GM12891 (cell line): ENCODE measurements at places on chromosomes 4 and X.

GRCh38 chrX:30065226-30065625 lies 150.1 kb upstream of the MAGEB2 start:
- DNase-seq: no peak

DNA sequence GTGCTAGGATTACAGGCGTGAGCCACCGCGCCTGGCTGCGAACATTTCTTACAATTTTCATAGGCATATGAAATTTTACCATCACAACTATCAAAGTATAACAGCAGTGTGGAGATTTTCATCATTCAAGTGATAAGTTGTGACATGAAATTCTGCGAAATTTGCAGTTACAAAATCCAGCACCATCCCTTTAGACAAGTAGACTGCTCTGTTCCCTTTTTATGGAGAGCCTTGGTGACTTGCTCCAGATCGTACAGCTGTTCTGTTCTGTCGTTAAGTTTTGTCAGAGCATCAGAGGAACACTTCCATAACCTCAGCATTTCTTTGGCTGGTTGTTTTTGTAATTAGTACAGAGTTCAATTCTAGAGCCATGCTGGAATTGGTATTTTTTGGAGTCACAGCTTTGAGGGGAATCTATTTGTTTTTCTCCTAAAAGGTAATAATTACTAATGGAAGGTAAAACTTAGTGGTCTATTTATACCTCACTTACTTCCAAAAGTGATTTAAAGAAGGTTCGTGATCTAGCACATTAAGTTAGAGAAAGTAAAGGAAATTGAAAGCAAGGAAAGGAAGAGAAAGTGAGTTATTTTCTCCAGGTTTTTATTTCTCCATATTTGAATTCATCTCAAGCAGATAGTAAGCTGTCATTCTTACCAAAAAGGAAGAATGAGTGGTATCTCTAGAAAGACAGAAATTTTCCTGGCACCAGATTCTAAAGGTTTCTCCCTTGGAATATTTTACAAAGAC lies 22.1 kb downstream of the ZRSR2 start:
- DNase-seq: no peak

DNA sequence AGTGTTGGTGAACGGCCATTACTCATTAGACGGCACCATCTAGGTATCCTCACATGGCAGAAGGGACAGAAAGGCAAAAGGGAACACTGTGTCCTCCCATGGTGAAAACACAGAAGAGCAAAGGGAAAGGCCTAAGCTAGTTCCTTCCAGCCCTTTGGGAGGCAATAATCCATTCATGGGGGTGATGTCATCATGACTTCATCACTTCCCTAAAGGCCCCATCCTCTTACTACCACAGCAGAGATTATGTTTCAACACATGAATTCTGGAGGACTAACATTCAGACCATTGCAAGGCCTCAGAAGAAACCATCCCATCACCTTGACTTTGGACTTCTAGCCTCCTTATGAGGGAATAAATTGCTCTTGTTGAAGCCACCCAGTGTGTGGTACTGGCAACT lies 238.2 kb downstream of the MGST2 start:
- no peak for DNase-seq

- DNase-seq: no peak
Measured at GRCh38 chrX:39817754-39818470, 279.8 kb downstream of the BCOR start.

DNA sequence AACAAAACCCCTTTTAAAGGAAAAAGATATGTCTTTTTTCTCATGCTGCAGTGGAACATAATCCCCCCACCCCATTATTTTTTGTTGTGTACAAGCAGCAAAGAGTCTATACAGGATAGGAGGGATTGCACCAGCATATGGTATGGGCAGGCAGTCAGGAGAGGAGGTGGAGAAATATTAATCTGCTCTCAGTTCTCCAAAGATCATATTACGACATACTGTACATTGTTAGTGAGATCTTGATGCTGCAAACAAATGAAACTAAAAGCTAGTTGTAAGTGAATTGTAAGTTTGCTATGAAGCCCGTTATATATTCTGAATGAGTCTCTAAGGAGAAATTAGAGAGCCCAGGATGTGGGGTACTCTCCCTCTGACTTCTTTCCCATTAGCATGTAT lies 75.3 kb downstream of the RAPGEF2 start:
- no peak for DNase-seq

DNA sequence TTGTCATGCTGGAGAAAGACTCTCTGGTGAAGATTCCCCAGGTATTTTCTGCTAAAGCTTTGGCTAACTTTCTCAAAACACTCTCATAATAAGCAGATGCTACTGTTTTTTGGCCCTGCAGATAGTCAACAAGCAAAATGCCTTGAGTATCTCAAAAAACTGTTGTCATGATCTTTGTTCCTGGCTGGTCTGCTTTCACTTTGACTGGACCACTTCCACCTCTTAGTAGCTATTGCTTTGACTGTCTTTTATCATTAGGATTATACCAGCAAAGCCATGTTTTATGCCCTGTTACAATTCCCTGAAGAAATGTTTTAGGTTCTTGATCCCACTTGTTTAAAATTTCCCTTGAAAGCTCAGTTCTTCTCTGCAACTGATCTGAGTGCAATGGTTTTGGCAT lies 231.5 kb downstream of the SLC7A11 start:
- no peak for DNase-seq

DNA sequence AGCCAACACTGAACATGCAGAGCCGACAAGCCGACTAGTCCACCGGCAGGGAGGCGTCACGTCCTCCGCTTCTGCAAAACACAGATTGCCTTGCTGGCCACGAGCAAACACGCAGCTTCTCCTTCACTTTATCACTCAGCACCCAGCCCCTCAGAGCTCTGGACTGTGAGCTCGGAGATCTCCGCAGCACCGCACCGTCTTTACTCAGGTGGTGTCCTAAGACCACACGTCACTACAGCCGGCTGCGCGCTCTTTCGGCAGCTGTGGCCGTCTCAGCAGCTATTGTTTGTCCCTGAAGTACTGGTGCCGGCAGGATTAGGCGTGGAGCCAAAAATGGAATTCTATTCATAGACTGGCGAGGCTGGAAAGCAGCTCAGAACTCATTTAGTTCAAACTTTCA lies 72.0 kb downstream of the FAT1 start:
- DNase-seq: no peak

DNA sequence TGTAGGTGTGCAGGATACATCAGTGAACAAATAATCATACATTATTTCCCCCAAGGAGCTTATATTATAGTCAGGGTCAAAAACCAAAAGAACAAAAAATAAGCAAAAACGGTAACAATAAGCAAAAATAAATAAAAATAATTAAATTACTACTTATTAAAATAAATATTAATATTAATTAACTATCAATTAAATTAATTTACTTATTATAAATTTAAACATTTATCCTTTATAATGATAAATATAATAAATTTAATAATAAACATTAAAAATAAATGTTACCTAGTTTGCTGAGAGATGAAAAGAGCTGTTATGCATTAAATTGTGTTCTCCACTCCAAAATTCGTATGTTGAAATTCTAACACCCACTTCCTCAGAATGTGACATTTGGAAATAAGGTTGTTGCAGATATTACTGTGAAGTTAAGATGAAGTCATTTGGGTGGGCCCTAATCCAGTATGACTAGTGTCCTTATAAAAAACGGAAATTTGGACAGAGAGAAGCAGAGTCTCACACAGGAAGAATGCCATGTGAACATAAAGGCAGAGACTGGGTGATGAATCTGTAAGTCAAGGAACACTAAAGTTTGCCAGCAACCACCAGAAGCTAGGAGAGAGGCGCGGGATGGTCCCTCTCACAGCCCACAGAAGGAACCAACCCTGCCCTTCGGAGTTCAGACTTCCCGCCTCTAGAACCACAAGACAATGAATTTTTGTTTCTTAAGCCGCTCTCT lies 67.2 kb upstream of the IBSP start:
- DNase-seq: no peak

GRCh38 chr4:184475096-184475461 lies 729 bp upstream of the IRF2 start:
- peak; percentile 32 for DNase-seq

DNA sequence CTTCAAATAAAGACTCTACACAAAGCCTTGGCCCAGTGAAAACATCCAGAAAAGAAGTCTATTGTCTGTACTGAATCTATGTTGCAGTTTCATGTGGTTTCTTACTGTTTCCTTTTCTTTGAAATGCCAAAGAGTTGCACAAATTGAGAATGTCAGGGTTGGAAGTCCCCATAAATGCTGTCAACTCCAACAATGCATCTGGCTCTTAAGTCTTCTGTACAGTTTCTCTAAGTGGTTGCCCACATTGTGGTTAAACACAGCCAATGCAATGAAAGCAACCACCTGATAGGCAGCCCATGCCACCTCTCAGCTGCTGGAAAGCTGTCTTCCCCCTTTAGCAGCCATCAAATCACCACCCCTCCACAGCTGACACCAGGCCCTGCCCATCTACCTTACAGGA lies 67.2 kb upstream of the C1GALT1C1 start:
- no peak for DNase-seq

- no peak for DNase-seq
Measured at GRCh38 chr4:22500831-22501714, 14.8 kb downstream of the ADGRA3 start.

- no peak for DNase-seq
Measured at GRCh38 chr4:113769744-113770143, 8.2 kb upstream of the CAMK2D start.

GRCh38 chr4:159266981-159267868 lies 164.3 kb downstream of the RAPGEF2 start:
- no peak for DNase-seq

DNA sequence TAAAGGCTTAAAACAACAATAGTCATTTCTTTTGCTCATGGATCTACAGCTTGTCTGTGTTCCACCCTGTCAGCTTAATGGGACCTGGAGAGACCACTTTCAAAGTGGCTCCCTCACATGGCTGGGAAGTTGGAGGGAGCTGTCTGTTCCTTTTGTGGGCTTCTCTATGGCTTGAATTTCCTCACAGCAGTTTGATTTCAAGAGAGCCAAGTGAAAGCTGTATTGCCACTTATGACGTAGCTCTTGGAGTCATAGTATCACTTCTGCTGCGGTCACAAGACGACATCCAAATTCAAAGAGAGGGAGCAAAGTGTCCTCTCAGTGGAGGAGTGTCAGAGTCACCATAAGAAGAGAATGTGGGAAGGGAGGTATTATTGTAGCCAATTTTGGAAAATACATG lies 22.7 kb upstream of the ACSL1 start:
- no peak for DNase-seq

GRCh38 chr4:185587030-185587426 lies 51.7 kb upstream of the PDLIM3 start:
- DNase-seq: no peak

GRCh38 chr4:184816962-184817361 lies 8.8 kb downstream of the ACSL1 start:
- no peak for DNase-seq

DNA sequence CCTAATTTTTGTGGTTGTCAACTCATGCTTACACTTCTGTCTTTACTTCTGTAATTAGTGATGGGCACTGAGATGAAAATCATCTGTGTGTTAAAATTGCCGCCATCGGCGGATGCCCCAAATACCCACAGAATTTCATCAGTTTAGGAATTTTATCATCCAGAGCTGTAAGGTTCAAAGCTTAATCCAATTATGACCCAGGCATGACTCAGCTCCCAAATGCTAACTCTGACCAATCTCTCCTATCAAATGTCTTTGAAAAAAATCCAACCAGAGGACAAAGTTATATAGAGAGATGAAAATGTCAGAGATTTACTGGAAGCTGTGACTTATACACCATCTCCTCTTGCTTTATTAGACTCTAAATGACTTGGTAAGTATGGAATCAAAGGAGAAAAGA lies 1048.7 kb upstream of the PRKX start:
- no peak for DNase-seq

DNA sequence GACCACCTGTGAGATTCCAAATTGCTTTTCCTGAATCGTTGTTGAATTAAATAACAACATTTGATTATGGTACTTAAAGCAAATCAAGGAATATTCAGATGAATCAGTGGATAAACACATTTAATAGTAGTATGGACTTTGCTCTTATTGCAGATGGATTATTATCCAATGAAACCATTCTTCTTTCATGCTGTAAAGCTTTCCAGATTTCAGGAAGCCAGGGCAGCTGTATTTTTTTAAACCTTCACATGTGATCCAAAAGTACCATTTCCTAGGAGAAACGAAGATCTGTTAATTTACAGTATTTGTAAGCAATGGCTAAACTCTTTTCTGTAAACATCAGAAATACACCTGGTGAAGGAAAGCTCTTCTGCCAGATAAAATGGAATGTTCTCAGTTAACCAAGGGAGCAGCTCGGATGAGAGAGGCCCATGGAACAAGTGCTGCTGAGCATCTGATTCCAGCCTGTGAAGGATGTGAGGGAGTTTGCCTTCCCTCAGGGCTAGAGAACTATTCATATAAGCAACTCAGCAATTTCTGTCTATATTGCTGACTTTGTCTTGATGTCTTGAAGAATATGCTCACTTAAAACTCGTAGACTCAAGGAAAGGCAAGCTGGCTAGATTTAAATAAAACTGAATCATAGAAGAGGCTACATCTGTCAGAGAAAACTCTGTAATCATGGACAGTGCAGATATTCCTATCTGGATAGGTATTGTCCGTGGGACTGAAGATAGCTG lies 94.4 kb upstream of the LIMCH1 start:
- no peak for DNase-seq

DNA sequence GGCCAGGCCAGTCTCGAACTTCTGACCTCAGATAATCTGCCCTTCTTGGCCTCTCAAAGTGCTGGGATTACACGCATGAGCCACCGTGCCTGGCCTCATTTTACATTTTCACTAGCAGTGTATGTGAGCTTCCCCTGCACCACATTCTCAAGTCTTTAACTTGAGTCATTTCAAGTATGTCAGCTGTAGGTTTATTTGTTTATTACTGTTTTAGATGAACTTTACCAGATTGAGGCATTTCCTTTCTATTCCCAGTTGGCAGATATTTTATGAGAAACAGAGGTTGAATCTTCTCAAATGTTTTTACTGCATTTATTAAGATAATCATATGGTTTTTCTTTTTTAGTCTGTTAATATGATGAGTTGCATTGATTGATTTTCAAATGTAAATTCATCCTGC lies 114.6 kb upstream of the SH3RF1 start:
- no peak for DNase-seq

GRCh38 chr4:184833046-184833838 lies 7.5 kb upstream of the ACSL1 start:
- no peak for DNase-seq

GRCh38 chr4:176964116-176964691 lies 171.5 kb upstream of the VEGFC start:
- no peak for DNase-seq

DNA sequence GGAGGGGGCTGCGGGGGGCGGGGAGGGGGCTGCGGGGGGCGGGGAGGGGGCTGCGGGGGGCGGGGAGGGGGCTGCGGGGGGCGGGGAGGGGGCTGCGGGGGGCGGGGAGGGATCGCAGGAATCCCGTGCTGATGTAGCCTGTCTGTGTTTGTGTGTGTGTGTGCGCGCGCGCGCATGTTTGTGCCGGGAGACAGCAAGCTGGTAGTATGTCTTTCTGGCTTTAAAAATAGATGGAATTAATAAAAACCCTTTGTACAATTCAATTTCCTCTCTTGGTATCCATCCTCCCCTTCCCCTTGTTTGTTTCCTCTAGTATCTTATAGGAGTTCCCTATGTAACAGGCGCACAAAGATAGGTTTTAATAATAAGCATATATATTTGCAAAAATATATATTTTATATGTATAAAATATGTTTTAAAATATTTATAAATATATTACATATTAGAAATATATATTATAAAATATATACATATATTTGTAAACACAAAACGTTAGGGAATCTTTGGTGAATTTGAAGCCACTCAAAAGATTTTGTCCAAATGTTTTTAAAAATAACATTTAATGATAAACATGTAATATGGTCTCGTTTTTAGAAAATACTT lies 782 bp downstream of the ARHGAP24 start:
- DNase-seq: no peak
